ENCODE measurements at places on chromosomes 12 and 14.

DNA sequence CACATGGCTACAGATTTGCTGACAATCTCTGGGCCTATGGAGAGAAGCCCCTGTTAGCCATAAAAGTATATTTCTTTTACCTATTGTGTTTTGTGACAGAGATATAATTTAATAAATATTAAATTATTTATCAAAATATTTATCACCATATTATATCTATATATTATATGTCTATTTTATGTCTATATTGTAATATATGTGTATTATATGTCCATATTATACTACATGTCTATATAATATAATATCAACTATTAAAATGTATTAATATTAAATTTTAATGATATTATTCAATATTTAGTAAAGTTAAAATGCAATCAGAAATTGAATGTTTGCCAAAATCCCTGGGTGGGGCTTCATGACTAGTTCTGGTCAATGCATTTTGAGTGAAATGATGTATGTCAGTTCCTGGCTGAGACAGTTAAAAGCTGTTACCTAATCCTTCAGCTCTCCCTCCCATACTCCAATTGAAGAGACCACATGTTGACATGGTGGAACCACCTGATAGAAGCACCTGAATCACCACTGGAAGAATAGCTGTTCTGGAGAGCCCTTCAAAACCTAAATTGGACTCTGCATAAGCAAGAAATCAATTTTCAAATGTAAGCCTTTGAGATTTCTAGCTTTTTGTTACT is 357.3 kb upstream of the DDHD1 start:
- DNase-seq = no peak

- DNase-seq = no peak
Measured at GRCh38 chr12:50062728-50063460, 5.5 kb downstream of the ASIC1 start.

DNA sequence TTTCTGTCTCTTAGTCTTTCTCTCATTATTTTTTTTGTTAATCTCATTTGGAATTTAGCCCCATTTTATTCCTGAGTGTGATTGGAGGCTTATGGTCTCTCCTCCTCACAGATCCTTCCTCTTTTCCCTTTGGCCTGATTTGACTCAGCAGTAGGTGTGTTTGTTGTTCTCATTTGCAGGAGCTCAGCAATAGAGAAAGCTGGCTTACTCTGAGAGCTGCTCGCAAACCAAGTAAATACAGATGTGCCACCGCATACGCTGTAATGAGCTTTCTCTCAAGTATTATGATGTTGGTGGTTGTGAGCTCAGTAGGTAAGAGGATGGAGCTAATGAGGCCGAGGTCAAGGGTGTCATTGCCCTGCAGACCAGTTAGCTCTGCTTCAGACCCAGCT is 206.5 kb downstream of the ETV6 start:
- DNase-seq = no peak

DNA sequence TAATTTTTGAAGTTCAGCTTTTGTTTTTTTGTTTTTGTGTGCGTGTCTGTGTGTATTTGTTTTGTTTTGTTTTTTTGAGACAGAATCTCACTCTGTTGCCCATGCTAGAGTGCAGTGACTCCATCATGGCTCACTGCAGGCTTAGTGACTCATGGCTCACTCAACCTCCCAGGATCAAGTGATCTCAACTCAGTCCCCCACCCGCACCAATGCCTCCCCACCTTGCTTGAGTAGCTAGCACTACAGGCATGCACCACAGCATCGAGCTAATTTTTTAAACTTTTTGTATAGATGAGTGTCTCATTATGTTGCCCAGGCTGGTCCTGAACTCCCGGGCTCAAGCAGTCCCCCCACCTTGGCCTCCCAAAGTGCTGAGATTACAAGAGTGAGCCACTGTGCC is 981.4 kb downstream of the BCL11B start:
- no peak for DNase-seq

DNA sequence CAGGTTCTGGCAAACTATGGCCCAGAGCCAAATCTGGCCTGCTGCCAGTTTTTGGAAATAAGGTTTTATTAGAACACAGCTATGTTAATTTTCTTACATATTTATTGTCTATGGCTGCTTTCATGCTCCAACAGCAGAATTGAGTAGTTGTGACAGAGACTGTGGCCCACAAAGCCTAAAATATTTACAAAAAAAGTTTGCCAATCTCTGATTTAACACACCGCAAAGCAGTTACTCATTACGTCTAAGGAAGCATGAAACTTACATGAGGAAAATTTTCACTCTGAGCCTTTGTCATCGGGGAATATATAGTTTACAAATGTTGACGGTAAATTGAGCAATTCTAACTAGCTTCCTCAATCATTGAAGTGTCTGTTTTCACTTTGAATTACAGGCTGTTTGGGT is 96.5 kb downstream of the UNC79 start:
- DNase-seq = no peak

DNA sequence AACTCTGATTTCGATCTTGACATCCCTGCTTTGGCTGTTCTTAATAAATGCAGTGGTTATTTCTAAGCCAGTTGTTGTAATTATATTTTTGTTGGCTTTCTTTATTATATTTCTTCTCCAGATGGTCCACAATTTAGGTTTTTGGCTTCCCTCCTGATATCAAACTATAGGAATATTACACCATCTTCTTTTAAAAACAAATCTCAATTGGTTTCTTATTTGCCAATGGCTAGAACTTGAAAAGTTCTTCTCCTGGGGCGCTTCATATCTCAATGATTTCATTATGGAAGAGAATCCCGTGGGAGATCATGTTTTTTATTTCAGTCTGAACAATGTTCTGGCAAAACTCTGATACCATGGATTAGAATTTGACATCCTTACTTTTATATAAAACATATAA is 292.3 kb downstream of the FLRT2 start:
- DNase-seq = no peak

DNA sequence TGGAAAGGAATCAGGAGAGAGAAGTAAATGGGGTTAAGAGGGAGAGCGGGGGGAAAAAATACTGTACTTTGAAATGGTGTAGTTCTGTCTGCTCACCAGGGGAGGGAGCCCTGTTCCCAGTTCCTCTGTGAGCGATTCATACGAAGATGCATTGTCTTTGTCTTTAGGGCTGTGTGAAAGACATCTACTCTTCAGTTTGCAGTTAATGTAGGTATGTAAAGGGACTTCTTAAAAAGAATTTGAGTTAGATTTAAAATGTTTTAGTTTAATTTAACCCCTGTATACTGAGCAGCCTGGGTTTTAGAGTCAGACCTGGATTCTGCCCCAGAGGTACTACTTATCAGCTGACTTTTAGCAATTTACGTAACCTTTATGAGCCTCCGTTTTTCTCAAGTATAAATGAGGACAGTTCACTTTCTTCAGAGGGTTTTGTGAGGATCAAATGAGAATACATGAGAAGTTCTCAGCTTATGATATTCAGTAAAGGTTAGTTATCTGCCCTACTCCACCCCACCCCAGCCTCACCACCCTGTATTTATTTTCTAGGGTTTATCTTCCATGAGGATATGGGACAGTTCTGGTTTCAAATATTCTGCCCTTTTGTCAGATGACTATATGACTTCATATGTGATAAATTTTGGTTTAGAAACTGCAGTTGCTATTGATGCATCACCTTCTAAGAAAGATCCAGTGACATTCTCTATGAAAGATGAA is 82.5 kb upstream of the EVL start:
- no peak for DNase-seq

- no peak for DNase-seq
Measured at GRCh38 chr12:12398026-12398859, 41.4 kb downstream of the BORCS5 start.

DNA sequence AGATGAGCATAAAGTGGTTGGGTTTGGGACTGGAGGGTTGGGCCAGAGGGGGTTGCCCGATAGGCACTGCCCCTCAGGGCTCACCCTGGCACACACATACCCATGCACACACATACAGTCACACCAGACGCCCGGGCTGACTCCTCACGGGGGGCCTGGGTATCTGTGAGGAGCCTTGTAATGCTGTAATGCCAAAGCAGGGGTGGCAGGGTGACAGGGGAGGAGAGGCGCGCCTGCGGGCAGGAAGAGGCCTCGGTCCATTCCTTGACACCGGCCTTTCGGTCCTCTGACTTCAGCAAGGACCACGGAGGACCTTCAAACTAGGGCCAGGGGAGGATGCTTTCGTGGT is 375 bp downstream of the FAIM2 start:
- no peak for DNase-seq

DNA sequence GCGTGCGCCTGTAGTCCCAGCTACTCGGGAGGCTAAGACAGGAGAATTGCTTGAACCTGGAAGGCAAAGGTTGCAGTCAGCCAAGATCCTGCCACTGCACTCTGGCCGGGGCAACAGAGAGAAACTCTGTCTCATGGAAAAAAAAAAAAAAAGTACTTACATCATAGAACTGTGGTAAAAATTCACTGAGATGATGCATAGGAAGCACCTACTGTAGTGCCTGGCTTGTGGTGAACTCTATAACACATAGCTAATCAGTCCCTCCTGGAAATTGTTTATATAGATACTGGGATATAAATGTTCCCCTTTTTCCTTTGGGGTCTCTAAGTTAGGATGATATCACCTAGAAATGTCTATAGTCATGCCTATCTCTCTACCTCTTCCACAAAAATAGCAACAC is 89.7 kb upstream of the CPM start:
- DNase-seq = no peak

DNA sequence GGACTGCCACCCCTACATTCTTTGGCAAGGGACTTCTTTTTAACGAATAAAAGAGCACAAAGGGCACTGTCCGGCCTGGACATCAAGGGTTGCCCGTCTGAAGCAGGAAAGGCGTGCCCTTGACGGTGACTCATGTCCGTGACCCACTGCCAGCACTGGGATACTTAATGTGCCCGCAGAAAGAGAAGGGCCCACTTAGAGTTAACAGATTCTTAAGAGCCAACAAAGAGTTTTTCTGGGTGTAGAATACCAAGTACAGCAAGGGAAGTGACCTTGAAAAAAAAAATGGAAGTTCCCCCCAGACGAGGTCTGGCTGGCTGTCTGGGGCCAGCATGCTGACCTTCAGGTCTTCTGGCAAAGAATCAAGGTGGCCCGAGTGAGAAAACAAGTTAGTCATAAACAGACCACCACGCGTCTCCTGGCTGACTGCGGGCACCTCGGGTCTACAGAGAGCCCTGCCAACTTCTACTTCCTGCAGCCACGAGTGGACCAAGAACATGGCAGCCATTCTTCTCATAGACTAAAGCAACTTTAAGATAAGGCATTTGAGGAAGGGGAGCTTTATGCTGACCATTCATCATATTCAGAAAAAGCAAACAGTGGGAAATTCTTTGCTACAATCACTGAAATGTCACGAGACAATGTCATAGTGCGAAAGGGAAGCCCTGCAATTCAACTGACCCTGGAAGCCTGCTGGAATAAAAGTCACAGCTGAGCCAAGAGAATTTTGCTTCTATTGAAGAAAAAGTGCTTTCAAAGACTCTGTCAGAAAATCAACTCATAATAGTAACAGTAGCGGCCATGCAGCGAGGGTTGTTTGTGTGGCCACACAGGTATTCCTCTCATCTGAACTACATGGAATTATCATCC is 10.5 kb upstream of the SELPLG start:
- DNase-seq = no peak

GRCh38 chr12:49888461-49889151 is 15.1 kb downstream of the FAIM2 start:
- DNase-seq = no peak

DNA sequence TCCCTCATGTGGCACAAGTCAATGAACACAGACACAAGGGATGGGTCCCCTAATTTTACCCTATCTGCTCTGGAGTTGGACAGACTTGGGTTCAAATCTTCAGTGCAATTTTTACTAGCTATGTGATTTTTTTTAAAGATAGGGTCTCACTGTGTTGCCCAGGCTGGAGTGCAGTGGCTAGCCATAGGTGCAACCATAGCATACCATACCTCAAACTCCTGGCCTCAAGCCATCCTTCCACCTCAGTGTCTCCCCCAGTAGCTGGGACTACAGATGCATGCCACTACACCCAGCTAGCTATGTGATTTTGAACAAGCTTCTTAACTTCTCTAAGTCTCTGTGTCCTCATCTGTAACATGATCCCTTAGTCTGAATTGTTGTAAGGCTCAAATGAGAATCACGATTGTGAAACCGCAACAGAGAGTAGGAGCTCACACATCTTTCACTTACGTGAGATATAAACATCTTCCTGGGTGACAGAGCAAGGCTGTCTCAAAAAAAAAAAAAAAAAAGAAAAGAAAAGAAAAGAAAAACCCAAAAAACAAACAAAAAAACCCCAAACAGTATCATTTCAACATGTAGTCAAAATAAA is 4.7 kb downstream of the CALCOCO1 start:
- no peak for DNase-seq

DNA sequence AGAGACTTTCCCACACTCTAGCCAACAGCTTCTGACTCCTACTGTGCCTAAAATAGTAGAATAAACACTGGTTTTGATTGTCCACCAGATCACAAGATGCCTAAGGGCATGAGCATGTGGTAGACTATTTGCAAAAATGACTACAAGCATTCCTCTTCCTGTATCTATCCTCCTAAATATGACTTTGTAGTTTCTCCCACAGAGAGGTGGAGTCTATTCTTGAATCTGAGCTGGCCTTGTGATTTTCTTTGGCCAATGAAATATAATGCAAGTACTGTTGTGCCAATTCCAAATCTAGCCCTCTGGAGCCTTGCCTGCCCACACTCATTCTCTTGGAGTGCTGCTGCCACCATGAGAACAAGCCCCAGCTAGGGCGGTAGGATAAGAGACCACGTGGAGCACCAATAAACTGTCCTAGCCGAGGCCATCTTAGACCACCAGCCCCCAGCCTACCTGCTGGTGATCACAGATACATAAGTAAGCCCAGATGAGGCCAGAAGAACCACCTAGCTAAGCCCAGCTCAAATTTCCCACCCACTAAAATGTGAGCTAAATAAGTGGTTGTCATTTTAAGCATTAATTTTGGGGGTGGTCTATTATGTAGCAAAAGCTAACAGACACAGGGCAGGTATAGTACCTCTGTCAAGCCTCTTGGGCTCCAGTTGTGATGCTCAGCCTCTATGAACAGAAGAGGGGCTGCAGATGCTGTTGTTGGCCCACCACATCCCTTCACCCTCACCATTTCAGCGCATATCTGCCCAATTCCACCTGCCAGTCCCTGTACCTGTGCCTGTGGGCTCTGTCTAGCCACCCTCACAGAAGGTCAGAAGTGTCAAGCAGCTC is 17.9 kb downstream of the ZFP36L1 start:
- no peak for DNase-seq

DNA sequence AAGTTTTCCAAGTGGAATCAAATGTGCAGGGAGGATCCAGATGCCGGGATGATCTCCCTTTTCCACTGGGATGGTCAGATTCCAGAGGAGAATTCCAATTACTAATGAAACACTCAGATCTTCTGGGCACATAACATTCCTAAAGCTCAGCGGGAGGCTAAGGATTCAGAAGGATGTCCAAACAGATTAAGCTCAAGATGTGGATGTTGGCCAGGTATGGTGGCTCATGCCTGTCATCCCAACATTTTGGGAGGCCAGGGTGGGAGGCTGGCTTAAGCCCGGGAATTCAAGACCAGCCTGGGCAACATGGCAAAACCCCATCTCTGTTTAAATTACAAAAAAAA is 62.0 kb upstream of the PNMA1 start:
- no peak for DNase-seq

DNA sequence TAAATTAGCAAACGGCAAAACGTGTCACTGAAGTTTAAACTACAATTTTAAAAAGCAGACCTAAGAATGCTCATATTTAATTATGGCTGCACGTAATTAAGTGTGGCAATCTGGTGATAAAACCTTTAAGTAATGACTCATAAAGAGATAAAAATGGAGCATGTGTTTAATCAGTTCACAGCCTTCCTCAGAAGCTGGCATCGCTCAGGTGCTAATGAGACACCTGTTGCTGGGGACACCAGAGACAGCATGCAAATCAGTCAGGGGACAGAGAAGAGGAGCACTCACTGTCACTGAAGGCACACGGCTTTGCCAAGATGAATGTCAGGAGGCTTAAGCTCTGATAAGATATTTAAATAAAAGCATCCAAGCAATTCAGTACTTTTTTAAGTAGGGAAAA is 840.3 kb downstream of the GALC start:
- DNase-seq = no peak
